GM23248 (cell line): ENCODE measurements at places on chromosomes 11 and 22. TPM values are rescaled to one million over a fixed set of nuclear protein-coding genes. Genes with fewer than 3 reads are reported as not detected.

DNA sequence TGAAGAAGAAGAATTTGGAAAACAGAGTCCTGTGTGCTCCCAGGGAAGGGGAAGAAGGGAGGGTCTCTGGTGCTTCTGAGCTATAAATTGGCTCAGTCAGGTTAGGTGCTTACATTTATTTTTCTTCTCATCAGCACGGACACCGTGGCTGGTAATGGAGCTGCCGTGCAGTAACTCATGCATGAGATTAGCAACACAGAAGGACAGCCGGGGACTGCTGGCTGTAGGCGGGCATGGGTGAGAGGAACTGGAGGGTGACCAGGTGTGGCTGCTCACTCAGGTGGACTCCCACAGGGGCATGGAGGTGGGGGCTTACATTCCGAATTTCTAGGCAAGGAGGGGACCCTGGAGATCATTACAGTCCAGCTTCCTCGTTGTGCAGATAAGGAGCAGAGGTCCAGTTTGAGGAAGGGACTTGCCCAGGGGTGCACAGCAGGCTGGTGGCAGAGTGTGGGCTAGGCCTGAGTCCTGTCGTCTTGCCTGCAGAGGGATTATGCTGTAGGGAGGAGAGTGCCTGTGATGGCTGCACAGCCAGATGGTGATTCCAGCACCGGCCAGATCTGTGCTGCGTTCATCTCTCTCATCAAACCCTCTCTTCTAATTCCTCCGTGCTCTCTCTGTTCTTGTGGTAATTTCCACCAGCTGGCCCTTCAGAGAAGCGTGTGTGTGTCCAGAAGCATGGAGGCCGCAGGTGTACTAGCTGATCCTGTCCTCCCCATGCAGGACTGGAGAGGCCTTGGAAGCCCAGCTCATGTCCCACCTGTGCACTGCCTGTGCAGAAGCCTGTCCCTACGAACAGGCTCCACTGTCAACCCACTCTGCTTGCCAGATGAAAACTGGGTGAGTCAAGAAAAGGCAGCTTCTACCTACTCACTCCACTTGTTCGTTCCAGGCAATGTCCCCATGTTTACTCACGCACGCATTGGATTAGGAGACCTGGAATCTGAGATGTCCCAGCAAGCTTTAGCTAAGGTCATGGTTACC, 78.9 kb downstream of the NTM start:
- H3K4me3 ChIP-seq, result no peak overlapping the region
- H3K4me1 ChIP-seq, result no peaks in the 10 kb centered on the region
- no peak overlapping the region for H3K27ac ChIP-seq
- H3K36me3 ChIP-seq, result no peaks in the 10 kb centered on the region
- no peak for DNase-seq

GRCh38 chr22:44191036-44191454, 10.3 kb downstream of the PARVG start:
- H3K27ac ChIP-seq, result no peak overlapping the region
- H3K27me3 ChIP-seq, result peaks cover 6% of the 10 kb centered on the region
- DNase-seq, result peak; percentile 49
- no peak overlapping the region for H3K4me3 ChIP-seq

DNA sequence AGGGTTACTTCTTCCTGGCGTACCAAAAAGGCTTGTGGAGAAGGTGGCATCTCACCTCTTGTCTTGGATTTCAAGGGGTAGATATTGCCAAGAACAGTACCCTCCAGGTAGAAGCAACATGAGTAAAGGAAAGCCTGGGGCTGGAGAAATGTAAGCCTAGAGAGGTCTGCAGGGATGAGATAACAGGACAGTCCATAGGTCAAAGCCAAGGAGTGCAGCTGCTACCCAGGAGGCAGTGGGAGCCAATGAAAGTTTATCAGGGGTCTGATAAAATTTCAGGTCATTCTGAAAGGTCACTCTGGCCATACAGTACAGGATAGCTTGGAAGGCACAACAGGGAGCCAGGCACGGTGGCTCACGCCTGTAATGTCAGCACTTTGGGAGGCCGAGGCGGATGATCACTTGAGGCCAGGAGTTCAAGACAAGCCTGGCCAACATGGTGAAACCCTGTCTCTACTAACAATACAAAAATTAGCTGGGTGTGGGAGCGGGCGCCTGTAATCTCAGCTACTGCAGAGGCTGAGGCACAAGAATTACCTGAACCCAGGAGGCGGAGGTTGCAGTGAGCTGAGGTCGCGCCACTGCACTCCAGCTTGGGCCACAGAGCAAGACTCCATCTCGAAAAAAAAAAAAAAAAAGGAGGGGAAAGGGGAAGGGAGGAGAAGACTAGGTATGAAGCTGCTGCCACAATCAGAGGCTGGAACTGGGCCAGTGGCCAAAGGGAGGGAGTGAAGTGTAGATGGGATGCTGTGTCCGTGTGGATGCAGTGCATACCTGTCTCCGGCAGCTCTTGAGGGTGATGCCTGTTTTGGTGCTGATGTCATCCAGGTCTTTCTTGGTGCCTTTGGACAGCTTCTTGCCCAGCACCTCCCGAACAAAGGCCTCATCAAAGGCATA, 1.2 kb downstream of the FIBP start:
- DNase-seq, result peak; percentile 29
- H3K27me3 ChIP-seq, result no peaks in the 10 kb centered on the region
- H3K4me3 ChIP-seq, result peak overlapping the region; percentile 95
- H3K27ac ChIP-seq, result peak overlapping the region; percentile 99

DNA sequence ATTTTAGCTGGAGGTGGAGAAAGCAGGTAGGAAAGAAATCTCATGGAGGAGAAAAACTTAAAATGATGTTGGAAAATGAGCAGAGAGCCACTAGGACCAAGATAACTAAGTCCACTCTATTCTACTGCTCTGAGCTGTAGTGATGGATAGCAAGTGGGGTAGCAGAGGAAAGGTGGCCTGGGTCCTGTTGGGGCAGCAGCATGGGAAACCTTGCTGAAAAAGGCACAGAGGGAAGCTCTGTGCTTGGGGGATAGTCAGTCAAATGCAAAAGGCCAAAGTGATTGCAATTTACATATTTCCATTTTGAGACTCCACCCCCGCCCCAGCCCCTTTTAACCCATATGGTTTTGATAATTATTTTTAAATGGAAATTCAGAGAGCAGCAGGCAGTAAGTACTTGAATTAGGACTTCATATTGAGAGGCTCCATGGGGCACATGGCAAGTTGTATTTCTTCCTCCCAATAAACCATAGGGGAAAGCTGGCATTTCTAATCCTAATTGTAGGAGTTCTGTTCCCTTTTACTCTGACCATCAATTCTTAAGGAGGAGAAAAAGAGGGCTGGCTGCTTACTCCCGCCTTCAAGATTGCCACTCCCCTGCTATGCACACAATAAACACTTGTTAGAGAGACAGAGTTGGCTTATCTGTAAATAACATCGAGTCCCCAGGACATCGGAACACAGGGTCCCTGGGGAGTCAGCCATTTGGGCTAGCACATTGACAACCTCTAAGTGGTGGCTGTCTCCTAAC, 1341.5 kb upstream of the TENM4 start:
- H3K27ac ChIP-seq, result no peak overlapping the region
- H3K4me1 ChIP-seq, result no peaks in the 10 kb centered on the region
- H3K4me3 ChIP-seq, result no peak overlapping the region
- no peaks in the 10 kb centered on the region for H3K36me3 ChIP-seq

DNA sequence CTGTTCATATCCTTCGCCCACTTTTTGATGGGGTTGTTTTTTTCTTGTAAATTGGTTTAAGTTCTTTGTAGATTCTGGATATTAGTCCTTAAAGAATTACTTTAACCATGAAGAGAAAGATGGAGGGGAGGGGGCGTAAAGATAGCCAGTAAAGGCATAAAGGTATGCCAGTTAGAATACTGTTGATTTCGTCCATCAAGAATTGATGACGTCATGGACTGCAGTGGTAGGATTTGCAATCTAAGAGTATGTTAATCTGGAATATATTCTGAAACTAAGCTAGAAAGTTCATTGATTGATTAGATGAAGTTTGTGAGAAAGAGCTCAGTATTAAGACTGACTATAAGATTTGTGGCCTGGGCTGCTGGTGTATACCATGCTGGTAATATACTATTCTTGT, 856.1 kb downstream of the NTM start:
- H3K4me1 ChIP-seq, result no peaks in the 10 kb centered on the region
- H3K27ac ChIP-seq, result no peak overlapping the region
- no peak overlapping the region for H3K4me3 ChIP-seq
- no peaks in the 10 kb centered on the region for H3K36me3 ChIP-seq
- no peak for DNase-seq
- no peaks in the 10 kb centered on the region for H3K27me3 ChIP-seq

DNA sequence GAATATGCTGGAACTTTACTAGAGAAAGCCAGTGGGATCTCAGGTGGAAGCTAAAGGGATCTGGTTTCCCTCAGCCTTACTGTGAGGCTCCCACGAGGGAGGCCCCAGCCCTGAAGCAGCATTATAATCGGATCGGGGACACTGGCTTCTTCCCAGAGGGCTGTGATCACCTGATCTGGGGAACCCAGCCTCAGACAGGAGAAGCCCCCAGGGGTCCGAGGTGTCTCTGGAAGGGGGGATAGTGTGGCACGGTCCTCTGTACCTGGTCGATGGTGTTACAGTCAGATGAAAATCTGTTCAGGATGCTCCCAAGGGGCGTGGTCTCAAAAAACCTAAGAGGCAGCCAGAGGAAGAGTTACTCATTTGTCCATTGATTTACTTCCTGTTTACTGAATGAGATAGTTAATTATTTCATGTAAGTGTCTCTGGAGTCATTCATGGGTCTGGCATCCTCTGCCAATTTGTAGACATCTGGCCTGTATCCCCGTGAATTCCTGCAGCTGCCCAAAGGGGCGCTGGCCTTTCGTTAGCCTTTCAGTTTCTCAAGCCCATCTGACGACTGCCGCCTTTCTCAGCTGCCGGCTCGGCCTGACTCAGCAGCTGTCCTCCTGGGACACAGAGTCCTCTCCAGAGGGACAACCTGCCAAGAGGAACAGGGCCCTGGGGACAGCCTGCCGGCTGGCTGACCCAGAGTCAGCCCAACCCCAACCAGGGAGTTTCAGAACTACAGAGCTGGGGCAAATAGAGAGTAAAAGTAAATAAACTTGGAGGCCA, 17.0 kb upstream of the KCNJ11 start:
- H3K4me3 ChIP-seq, result no peak overlapping the region
- no peaks in the 10 kb centered on the region for H3K4me1 ChIP-seq
- no peaks in the 10 kb centered on the region for H3K36me3 ChIP-seq

- no peak overlapping the region for H3K4me3 ChIP-seq
- no peaks in the 10 kb centered on the region for H3K36me3 ChIP-seq
- DNase-seq, result no peak
- H3K27ac ChIP-seq, result no peak overlapping the region
- peaks cover 30% of the 10 kb centered on the region for H3K4me1 ChIP-seq
- no peaks in the 10 kb centered on the region for H3K27me3 ChIP-seq
These were observed 40.8 kb upstream of the PAMR1 start for GRCh38 chr11:35566181-35566580.

FJX1 gene
- 12.4 and 12.5 TPM in 2 replicates for polyA plus RNA-seq

OR51E2 gene
- polyA plus RNA-seq, result not detected in 2 replicates

DNA sequence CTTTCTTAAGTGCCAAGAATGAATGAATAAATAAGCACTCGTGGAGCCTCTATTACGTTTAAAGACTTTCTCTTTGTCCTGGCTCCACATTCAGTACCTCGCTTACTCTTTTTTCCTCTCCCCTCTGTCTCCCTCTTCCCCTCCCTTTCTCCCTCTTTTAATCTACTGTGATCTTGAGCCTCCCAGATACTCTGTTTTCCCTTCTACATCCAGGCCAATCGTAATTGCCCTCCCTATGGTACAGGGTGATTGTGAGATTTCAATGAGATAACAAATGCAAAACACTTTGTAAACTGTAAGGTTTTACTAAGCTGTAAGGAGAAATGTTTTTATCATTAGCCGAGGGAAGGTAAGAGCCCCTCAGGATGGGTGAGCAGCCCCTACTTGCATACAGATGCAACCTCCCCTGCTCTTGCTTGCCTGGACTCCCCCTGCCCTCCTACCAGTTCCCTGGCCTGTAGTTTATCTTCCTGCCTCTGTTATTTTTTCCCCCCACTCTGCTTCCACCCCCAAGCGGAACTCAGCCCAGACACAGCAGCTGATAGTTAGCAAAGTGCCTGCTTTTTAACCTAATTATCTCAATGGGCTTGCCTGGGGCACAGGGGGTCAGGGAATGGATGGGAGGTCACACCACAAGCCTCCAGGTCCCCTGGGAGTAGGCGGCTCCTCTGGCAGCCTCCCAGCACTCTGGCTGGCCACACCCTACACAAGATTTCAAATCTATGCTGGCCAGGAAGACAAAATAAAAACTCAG, 76.9 kb upstream of the CADM1 start:
- no peaks in the 10 kb centered on the region for H3K27me3 ChIP-seq
- H3K36me3 ChIP-seq, result no peaks in the 10 kb centered on the region
- no peak overlapping the region for H3K4me3 ChIP-seq
- DNase-seq, result no peak
- no peaks in the 10 kb centered on the region for H3K4me1 ChIP-seq

PATE4 gene
- not detected in 2 replicates for polyA plus RNA-seq

DNA sequence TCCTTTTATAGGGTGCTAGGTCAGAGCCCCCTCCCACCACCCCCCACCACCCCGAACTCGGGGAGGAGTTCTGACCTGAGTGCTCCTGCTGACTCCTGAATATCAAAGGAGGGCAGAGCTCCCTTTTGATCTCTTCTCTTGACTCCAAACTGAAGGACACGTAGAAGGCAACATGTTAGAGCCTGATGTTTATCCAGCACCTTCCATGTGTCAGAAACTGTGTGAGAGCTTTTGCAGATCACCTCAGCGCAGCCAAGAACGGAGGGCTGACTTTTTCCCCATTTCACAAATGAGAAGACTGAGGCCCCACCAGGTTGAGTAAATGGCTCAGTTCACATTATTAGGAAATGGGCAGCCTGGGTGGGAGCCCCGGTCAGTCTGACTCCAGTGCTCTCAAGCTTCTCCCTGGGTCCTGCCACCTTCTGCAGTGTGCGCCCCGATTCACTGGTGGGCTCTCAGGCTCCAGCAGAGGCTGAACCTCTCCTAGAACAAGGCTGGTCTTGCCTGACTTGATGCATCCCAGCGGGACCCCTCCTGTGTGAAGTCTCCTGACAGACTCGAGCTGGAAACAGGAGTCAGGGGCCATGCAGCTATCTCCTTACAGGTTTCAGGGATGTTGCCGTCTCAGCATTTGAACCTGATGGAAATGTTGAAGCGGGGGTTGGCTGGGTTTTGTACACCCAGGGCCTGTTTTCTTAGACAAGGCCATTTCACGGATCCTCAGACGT, 98.5 kb downstream of the TSPAN18 start:
- H3K36me3 ChIP-seq, result no peaks in the 10 kb centered on the region
- H3K27ac ChIP-seq, result no peak overlapping the region
